ENCODE measurements at places on chromosomes 2 and 18. TPM values are rescaled to one million over a fixed set of nuclear protein-coding genes. Genes with fewer than 3 reads are reported as not detected.

- DNase-seq, result no peak
These were observed 204.9 kb upstream of the ACVR2A start for GRCh38 chr2:147639891-147640290.

GRCh38 chr2:161580021-161580420 is 44.2 kb upstream of the SLC4A10 start:
- no peak for DNase-seq

DNA sequence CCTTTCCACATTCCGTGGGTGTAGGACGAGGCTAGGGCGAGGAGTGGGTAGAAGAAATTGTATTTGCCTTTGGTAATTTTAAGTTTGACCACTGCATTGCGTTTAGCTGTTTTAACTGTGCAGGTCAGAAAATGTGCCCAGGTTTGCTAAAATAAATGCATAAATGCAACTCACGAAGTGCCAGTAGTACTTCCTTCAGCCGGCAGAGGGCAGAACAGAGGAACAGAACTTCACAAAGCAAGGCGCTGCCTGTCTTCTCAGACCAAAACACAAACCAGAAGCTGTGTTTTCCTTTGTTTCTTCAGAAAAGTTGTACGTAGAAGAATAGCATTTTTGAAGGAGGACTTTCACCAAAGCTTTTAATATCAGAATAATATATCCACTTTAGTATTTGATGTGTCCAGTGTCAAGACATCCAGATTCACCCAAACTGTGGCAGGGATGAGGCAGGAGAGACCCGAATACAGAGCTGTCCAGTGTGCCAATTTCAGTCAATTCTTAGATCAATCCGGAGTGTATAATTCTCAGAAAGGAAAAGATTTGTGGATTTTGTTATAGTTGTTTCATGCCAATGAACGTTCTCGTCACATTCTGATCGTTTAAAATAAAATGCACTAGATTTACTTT is 348.6 kb downstream of the DLGAP1 start:
- no peak for DNase-seq

GRCh38 chr18:49025767-49026500 is 75.2 kb upstream of the SMAD7 start:
- no peak for DNase-seq

- DNase-seq, result no peak
These were observed 113.8 kb downstream of the GALNT1 start for GRCh38 chr18:35695384-35695783.

GRCh38 chr2:147363181-147363580 is 481.6 kb upstream of the ACVR2A start:
- no peak for DNase-seq

DNA sequence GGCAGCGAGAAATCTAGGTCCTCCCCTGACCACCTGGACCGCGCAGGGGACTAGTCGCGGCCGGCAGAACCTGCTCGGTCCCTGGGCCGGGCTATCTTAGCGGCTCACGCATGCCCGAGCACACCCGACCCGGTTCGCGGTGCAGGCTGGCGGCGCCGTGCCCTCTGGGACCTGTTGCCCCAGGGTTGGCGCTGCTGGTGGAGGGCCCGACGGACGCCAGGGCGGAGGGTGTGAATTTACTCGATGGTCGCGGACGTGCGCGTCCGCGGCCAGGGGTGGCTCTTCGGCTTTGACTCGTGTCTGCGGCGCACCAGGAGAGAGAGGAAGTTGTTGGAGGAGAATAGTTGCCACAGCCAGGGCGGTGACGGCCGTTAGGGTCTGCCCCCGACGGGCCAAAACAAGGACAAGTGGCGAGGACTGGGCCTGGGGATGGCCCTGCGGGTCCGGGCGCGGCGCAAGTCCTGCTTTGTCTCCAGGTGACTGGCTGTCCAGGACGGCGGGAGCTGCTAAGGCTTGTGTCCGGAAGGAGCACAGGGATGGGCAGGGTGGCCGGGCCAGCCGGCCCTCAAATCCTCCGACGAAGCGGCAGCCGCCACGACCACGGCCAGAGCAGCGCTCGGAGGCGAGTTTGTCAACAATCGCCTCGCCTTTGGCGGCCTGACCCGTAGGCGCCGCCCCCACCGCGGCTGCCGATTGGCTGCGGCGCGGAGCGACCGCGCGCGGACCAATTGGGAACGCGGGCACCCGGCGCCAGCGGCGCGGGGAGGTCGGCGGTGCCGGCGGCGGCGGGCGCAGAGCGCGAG is 1.3 kb downstream of the BCL2L11 start:
- peak; percentile 91 for DNase-seq

- DNase-seq, result no peak
These were observed 466.7 kb downstream of the TNS1 start for GRCh38 chr2:217535957-217536708.

DNA sequence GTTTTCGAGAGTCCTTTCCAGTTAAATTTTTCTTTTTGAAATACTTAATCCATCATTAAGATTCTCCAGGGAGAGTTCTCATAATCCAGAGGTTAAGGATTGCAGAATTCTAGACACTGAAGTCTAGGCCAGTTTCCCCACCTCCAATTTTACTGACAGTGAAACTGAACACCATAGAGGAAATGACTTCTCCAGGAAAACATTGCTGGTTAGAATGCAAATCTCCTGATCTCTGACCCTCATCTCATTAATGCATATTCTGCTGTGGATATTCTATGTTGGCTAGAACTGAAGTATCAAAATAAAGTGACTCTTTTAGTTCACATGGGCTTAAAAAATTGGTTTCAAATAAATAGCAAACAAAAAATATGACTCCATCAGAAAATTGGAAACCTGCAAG is 105.8 kb upstream of the UGP2 start:
- DNase-seq, result no peak

GRCh38 chr2:68537809-68538208 is 70.4 kb downstream of the APLF start:
- no peak for DNase-seq

- DNase-seq, result no peak
These were observed 162.9 kb downstream of the NAPG start for GRCh38 chr18:10688766-10689165.

- no peak for DNase-seq
These were observed 19.8 kb downstream of the CCDC88A start for GRCh38 chr2:55399815-55400214.

- DNase-seq, result no peak
These were observed 121.3 kb downstream of the CDC42EP3 start for GRCh38 chr2:37550190-37550589.

- DNase-seq, result no peak
These were observed 459.5 kb upstream of the FANCL start for GRCh38 chr2:58700591-58700990.

- DNase-seq, result no peak
These were observed 146.6 kb upstream of the CHAC2 start for GRCh38 chr2:53620981-53621380.

- DNase-seq, result no peak
These were observed 62.1 kb downstream of the GBX2 start for GRCh38 chr2:236105955-236106607.

DNA sequence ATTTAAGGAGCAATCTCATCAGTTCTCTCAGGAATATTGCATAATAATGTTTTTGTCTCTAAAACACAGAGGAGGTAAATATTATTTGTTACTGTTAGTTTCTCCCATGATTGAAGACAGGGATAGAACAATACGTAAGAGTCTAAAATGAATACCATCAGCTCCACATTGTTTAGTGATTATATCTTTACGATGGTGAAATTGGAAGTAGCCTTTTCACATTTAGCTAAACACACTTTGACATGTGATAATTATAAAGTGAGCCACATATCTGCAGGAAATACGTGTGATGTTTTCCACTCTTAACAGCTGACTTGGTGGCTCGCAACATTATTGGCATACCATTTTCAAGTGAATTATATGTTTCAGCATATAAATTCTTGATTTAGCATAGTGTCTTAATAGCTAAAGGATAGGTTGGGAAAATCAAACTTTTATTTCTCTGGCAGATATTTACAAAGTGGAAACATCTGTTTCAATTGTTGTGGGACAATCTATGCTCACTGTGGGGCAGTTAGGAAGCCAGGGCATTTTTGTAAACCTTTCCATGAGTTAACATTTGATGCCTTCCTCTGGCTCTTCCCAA is 208.1 kb upstream of the RASGRP3 start:
- DNase-seq, result no peak

DNA sequence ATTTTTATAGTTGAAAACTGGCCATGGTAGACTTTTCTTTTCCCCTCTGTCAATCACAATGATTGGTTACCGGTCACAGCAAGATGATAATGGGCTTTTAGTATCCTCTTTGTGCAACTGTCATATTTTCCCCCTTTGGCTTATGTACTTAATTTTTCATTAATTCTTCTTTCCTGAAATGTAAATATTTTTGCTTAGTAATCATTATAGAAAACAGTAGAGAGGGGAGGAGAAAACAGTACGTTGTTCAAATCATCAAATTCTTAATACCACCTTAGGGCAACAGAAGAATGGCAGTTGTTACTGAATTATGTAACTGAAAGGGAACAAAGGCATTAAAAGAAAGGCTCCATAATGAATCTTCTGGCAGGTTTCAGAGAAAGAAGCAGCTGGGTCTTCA is 699.0 kb downstream of the METTL4 start:
- DNase-seq, result no peak

DNA sequence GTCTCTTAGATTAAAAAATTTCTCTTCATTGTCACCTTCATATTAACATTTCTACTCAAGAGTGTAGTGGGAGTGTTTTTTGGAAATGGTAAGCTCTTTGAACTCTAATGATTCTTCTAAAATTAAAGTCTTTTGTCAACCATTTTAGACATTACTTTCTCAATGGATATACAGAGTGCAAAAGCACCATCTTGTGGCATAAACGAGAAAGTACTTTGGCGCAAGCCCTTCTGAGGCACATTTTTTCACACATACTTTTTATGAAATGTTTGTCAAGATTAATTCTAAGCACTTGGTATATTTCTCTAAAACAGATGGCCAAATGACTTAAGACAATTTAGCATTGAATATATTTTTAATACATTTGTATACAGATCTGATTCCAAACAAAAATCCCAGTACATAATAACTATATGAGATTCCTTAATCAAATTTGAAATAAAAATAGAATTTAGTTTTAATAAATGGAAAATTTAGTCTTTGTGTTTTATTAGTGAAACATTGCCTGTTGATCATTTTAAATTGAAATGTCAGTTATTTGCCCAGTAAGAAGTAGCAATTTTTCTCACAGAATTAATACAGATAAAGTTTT is 63.3 kb upstream of the GALNT5 start:
- no peak for DNase-seq

DNA sequence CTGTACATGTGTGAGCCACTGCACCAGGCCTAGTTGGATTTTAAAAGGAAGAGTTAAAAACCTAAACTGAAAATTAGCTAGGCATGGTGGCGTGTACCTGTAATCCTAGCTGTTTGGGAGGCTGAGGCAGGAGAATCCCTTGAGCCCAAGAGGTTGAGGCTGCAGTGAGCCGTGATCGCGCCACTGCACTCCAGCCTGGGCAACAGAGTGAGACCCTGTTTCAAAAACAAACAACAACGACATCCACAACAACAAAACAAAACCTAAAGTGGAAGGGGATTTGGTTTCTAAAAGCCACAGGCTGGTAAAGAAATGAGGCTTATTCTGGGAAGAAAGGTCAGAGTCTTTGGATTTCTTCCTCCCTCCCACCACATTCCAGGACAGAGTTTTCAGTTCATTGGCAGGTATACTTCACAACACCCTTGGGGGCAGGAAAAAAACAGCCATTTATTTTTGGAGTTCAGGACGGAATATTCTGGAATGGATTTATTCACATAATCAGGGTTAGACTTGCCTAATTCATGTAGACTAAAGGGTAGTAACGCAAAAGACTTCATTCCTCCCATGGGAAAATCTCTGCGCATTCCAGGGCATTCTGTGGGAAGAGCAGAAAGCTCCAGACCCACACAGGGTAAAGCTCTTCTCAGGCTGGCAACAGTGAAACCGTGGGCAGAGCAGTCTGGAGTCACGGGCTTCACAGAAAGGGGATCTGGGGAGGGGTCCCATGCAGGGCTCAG is 34.9 kb downstream of the TEX44 start:
- no peak for DNase-seq

The SCN7A gene
- 1.5 TPM for total RNA-seq

The SP9 gene
- total RNA-seq, result not detected

The SERPINB7 gene
- not detected for total RNA-seq

The CREG2 gene
- not detected for total RNA-seq

The EFR3B gene
- 0.69 TPM for total RNA-seq

The TFPI gene
- total RNA-seq, result 7.9 TPM

The COA5 gene
- 10.9 TPM for total RNA-seq

The EPHA4 gene
- total RNA-seq, result 1.3 TPM

The CIB4 gene
- 0.51 TPM for total RNA-seq
